ENCODE measurements at places on chromosomes 5 and 9. TPM values are rescaled to one million over a fixed set of nuclear protein-coding genes. Genes with fewer than 3 reads are reported as not detected.

The CD14 gene
- total RNA-seq, result 0.32 TPM

The TLR4 gene
- total RNA-seq, result 2.2 TPM

The LCN6 gene
- total RNA-seq, result not detected

The C7 gene
- 0.26 TPM for total RNA-seq

The CPLANE1 gene
- 11.2 TPM for total RNA-seq

The TAF11L5 gene
- total RNA-seq, result not detected

The ZNF483 gene
- total RNA-seq, result 1.9 TPM

The CNTFR gene
- not detected for total RNA-seq

The TIGD6 gene
- total RNA-seq, result 7.4 TPM

Measured in bronchial smooth muscle cell (primary cell).